ENCODE measurements at places on chromosomes 2 and 18. TPM values are rescaled to one million over a fixed set of nuclear protein-coding genes. Genes with fewer than 3 reads are reported as not detected.

DNA sequence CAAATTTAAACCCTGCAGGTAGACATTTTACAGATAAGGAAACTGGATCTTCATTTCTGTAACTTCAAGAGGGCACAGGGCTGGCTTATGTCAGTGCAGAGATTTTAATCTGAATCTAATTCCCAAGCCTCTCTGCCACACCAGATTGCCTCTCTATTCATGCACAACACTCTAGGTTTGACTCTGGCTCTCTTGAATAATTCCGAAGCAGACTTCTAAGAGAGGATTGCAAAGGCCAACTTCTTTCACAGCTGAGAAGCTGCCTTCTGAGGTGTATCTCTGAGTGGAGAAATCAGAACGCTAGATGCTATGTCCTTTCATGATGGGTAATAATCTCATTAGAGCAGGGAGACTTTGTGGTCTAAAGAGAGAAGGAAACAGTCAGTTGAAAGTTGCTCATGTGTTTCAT, 20.1 kb upstream of the MGAT5 start:
- H3K27ac ChIP-seq = no peak overlapping the region
- H3K4me3 ChIP-seq = no peak overlapping the region
- no peaks in the 10 kb centered on the region for H3K27me3 ChIP-seq
- DNase-seq = no peak
- H3K4me1 ChIP-seq = peaks cover 13% of the 10 kb centered on the region
- peaks cover 6% of the 10 kb centered on the region for H3K36me3 ChIP-seq

TTC39C gene
- 29.2 TPM for total RNA-seq

DNA sequence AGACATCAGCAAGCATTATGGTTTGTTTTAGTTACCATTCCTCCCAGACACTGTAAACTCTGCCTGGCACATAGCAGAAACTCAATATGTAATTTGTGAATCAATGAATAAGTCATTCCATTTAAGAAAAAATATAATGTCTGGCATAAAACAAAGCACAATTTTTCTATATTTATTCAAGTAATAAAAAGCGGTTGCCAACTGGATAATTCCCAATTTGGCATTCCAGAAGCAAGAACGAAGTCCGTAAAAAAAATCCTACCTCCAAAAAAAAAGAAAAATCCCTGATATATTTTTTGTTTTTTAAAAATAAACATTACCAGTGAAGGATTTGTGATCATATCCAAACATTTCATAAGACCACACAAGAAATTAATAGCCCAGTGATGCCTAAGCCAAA, 351.3 kb upstream of the LRRTM4 start:
- no peaks in the 10 kb centered on the region for H3K27me3 ChIP-seq
- H3K36me3 ChIP-seq = no peaks in the 10 kb centered on the region
- H3K4me1 ChIP-seq = no peaks in the 10 kb centered on the region
- H3K27ac ChIP-seq = no peak overlapping the region

GRCh38 chr2:153871231-153872221, at the start of gene GALNT13:
TSS of gene GALNT13 (plus strand) at chr2:153871922.
- H3K4me3 ChIP-seq = peak within 1 kb of the TSS; percentile 99
- H3K27ac ChIP-seq = peak within 1 kb of the TSS; percentile 75
- H3K27me3 ChIP-seq = peaks cover 3% of the 10 kb centered on the region
- peak; percentile 80 for DNase-seq
- H3K4me1 ChIP-seq = peaks cover 6% of the 10 kb centered on the region

GRCh38 chr18:29226213-29226612, 1049.3 kb upstream of the CDH2 start:
- DNase-seq = no peak
- H3K4me3 ChIP-seq = no peak overlapping the region
- no peak overlapping the region for H3K27ac ChIP-seq
- peaks cover 11% of the 10 kb centered on the region for H3K4me1 ChIP-seq
- no peaks in the 10 kb centered on the region for H3K27me3 ChIP-seq
- no peaks in the 10 kb centered on the region for H3K36me3 ChIP-seq

GRCh38 chr2:15311201-15311907, 249.8 kb downstream of the NBAS start:
- peaks cover 2% of the 10 kb centered on the region for H3K27me3 ChIP-seq
- H3K4me1 ChIP-seq = peaks cover 1% of the 10 kb centered on the region
- no peak for DNase-seq
- H3K36me3 ChIP-seq = peaks cover 4% of the 10 kb centered on the region
- H3K4me3 ChIP-seq = no peak overlapping the region

DNA sequence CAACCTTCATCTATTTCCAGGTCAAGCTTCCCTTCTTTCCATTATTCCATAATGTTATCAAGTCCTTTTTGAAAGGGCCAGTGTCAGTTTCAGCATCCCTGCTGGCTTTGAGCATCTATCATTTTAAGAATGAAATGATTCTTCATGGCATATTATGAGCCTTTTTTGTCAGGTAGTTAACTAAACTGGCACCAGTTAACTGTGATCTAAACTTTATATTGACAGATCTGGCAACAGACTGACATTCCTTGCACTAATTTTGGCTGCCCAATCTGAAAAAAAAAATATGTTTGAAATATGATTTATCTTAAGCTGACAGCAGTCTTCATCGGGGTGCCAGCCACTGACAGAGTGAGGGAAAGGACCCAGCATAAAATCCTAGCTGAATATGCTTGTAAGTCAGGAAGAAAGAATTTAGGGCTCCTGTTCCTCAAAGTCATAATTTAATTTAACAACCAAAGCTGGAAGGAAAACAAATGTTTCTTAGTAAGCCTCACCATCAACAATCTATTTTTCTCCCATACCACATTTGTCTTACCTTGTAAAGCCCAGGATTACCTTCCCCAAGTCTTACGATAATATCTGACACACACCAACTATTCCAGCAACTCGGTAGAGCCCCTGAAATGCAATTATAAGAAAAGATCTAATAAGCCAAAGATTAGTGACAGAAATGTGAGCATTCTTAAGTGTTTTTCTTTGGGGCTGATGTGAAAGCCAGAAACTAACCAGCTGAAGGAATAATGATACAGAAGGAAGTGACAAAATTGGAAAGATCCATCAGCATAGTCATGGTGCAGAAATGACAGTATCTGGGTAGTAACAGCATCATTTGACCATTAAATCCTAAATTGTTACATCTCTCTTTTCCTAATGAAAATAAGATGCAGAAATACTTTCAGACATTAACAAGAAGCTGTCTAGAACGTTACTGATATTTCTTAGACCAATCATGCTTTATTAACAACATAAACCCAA, 228.1 kb downstream of the RBM43 start:
- H3K4me1 ChIP-seq = peaks cover 6% of the 10 kb centered on the region
- no peak overlapping the region for H3K27ac ChIP-seq
- no peak overlapping the region for H3K4me3 ChIP-seq
- H3K27me3 ChIP-seq = no peaks in the 10 kb centered on the region
- no peaks in the 10 kb centered on the region for H3K36me3 ChIP-seq

SERPINB7 gene
- not detected for total RNA-seq

DNA sequence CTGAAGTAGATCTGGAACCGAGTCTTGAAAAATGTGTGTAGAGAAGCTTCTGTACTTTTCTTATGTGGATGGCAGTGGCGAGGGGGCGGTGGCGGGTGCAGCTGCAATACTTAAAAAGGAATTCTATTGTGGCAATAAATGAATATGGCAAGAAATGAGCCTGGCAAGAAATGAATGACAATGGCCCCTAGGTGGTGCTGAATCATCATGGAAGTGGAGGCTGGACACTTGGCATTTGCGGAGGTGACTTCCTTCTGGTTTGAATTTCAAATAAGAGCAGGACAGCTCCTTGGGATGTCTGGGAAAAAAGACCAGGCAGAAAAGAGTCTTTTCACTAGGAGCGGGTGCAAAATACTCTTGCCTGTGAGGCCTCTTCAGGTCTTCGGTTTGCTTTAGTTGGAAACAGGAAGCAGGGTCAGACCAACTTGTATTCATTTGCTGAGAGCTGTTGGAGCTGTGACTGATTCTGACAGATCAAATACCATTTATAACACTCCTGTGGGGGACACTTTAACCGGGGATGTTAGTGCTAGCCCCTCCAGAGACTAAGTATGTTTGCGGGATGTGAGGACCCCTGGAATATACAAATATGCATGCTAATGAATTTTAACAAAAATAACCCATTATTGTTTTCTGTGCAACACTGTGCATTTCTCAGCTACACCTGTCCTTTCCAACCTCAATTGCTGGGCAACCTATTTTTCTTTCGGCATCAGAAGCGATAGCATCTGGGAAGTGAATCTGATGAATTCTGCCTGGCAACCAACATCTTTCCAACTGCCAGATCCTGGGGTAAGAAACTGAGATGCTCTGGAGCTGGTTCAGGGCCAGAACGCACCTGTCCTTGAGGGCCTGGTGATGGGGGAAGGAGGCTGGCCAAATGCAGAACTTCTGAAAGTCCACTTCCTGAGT, 35.4 kb downstream of the FASTKD2 start:
- peak; percentile 66 for DNase-seq
- H3K36me3 ChIP-seq = no peaks in the 10 kb centered on the region
- H3K27ac ChIP-seq = peak overlapping the region; percentile 67
- H3K4me1 ChIP-seq = peaks cover 24% of the 10 kb centered on the region
- H3K4me3 ChIP-seq = peak overlapping the region; percentile 15
- peaks cover 2% of the 10 kb centered on the region for H3K27me3 ChIP-seq

ATG9A gene
- 80.4 TPM for total RNA-seq

THADA gene
- total RNA-seq = 15.0 TPM

GRCh38 chr2:27884601-27885000, 5.6 kb downstream of the RBKS start:
- no peaks in the 10 kb centered on the region for H3K27me3 ChIP-seq
- H3K4me1 ChIP-seq = no peaks in the 10 kb centered on the region
- no peaks in the 10 kb centered on the region for H3K36me3 ChIP-seq
- H3K27ac ChIP-seq = no peak overlapping the region
- no peak for DNase-seq

SIX2 gene
- total RNA-seq = 0.56 TPM

- peaks cover 7% of the 10 kb centered on the region for H3K4me1 ChIP-seq
- DNase-seq = no peak
- H3K4me3 ChIP-seq = no peak overlapping the region
- no peak overlapping the region for H3K27ac ChIP-seq
Observed at GRCh38 chr2:43276962-43277391, 50.6 kb upstream of the ZFP36L2 start.

- no peaks in the 10 kb centered on the region for H3K36me3 ChIP-seq
- no peak for DNase-seq
- peaks cover 17% of the 10 kb centered on the region for H3K4me1 ChIP-seq
Observed at GRCh38 chr18:32091325-32091723, 350 bp upstream of the RNF138 start.

- no peak for DNase-seq
- H3K27me3 ChIP-seq = no peaks in the 10 kb centered on the region
- H3K36me3 ChIP-seq = peaks cover 12% of the 10 kb centered on the region
Observed at GRCh38 chr2:37635504-37636380, 35.7 kb downstream of the CDC42EP3 start.

DNA sequence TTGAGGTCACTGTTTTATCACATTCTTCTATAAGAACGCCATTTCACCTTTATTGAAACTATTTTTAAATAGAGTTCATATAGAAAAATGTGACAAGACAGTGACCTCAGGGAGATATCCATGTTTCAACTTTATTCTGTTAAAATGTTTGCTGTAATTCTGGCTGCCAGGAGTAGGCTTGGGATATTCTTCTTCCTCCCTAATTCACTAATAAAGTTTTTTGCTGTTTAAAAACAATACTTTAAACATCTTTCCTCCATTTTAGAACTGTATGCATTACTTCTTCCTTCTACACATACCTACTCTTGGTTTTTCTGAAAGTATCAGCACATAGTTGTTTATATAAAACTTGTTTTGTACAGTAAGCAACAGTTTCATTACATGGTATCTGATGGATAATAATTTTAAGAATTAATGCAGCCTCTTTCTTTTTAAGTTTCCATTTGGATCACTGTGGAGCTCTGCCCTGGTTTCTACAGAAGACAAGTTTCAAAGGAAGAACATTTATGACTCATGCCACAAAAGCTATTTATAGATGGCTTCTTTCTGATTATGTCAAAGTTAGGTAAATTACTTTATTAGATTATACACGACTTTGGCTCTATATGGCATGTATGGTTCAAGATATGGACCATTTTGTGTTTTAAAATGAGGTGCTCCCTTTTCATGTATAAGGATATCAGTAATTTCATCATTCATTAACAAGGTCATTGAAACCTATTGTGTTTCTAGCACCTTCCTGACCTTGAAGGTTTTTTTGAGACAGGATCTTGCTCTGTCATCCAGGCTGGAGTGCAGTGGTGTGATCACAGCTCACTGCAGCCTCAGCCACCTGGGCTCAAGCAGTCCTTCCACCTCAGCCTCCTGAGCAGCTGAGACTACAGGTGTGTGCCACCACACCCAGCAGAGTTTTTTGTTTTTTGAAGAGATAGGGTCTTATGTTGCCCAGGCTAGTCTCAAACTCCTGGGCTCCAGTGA, 7.2 kb downstream of the CPSF3 start:
- no peak overlapping the region for H3K27ac ChIP-seq
- no peaks in the 10 kb centered on the region for H3K36me3 ChIP-seq
- H3K4me1 ChIP-seq = no peaks in the 10 kb centered on the region
- H3K27me3 ChIP-seq = no peaks in the 10 kb centered on the region
- DNase-seq = no peak

IL1F10 gene
- total RNA-seq = not detected

MITD1 gene
- 18.6 TPM for total RNA-seq

NPAS2 gene
- total RNA-seq = 0.54 TPM

DNA sequence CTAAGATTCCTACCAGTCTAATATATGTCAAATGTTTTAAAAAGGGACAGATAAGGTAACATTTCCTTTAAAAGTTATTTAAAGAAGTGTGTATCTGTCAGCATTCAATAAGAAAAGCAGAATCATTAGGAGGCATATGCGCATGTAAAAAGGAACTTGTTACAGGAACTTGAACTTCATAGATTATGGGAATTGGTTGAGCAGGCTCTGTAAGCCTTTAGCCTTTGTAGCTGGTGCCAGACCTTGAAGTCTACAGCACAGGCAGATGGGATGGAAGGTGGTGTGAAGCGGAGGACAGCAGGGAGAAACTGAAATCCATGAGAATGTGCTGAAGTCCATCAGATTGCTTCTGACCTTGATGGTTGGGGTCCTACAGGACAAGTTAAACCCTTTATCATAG, 138.3 kb upstream of the ST6GAL2 start:
- peaks cover 5% of the 10 kb centered on the region for H3K36me3 ChIP-seq
- no peak overlapping the region for H3K27ac ChIP-seq
- H3K4me1 ChIP-seq = no peaks in the 10 kb centered on the region
- H3K4me3 ChIP-seq = no peak overlapping the region
- no peaks in the 10 kb centered on the region for H3K27me3 ChIP-seq

DNA sequence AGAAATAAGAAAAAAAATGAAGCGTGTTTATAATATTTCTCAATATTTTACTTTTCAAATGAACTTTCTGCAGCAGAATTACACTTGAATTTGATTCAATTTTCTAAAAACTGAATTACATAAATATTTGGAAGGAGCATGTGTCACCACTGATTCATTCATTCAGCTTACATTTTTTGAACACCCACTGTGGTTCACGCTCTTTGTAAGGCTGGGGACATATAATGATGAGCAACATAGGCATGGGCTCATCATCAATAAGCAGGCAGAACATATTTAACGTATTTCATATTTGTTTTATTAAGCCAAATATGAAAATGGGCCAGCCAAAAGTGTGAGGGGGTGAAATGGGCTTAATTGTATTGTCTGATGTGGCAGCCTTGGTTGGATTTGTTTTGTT, 209.1 kb downstream of the CTNNA2 start:
- peaks cover 7% of the 10 kb centered on the region for H3K4me1 ChIP-seq
- no peak for DNase-seq
- H3K4me3 ChIP-seq = no peak overlapping the region
- H3K27me3 ChIP-seq = peaks cover 1% of the 10 kb centered on the region
- no peaks in the 10 kb centered on the region for H3K36me3 ChIP-seq
- H3K27ac ChIP-seq = no peak overlapping the region
